ENCODE measurements at places on chromosomes 5 and 9.

GRCh38 chr9:71127301-71127700, 5.9 kb upstream of the TRPM3 start:
- DNase-seq, result no peak

DNA sequence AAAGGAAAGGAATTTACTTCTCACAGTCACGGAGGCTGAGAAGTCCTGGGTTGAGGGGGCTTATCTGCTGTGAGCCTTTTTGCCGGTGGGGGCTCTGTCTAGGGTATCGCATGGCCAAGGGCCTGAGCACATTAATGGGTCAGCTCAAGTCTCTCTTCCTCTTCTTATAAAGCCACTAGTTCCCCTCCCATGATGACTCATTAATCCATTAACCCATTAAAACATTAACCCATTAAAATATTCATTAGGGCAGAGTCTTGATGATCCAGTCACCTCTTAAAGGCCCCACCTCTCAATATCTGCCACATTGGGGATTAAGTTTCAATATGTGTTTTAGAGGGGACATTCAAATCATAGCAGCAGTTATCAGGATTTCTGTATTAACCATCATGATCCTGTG, 406.3 kb downstream of the SPOCK1 start:
- DNase-seq, result no peak

GRCh38 chr9:129932303-129933151, 97.3 kb downstream of the USP20 start:
- DNase-seq, result no peak

DNA sequence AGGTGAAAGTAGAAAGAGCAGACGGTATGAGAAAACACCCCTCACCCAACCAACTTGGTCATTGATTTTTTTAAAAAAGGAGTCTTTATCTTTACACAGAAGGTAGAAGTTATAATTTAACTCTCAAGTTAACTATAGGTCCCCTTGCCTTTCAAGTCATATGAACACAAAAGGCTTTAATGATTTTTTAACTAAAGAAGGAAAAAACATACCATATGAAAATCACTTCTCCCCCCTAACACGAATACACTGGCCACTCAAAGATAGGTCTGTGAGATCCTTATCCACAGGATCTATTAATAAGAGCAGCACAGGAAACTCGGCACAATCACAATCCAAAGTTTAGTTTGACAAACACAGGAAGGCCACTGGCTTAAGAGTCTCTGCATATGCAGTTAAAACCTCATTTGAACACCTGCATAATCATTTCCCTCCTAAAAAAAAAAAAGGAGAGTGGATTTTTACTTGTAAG, 138.0 kb downstream of the ENC1 start:
- no peak for DNase-seq

GRCh38 chr5:109256486-109256885, 153.3 kb downstream of the PJA2 start:
- DNase-seq, result no peak

All from activated CD4-positive, CD25-positive, alpha-beta regulatory T cell treated with anti-CD3 and anti-CD28 coated beads, Interleukin-2, amount 50 U/mL, for 16 hours (primary cell).